ENCODE measurements at places on chromosomes 5 and 9. TPM values are rescaled to one million over a fixed set of nuclear protein-coding genes. Genes with fewer than 3 reads are reported as not detected.
A peak's percentile ranks its signal among the peaks of the same experiment; 100 is the strongest.

ENHO gene
- not detected for total RNA-seq

BTNL8 gene
- total RNA-seq = not detected

SCGB3A2 gene
- not detected for total RNA-seq

SLC28A3 gene
- 2.3 TPM for total RNA-seq

DDX4 gene
- total RNA-seq = not detected

SEMA5A gene
- 3.9 TPM for total RNA-seq

NUTM2F gene
- not detected for total RNA-seq

TTC16 gene
- total RNA-seq = not detected

LIX1 gene
- not detected for total RNA-seq

GOLPH3 gene
- 58.9 TPM for total RNA-seq

- DNase-seq = no peak
Observed at GRCh38 chr5:36459176-36460135, 146.9 kb upstream of the SLC1A3 start.

- no peak for DNase-seq
Observed at GRCh38 chr5:108196276-108196675, 185.6 kb downstream of the FBXL17 start.

DNA sequence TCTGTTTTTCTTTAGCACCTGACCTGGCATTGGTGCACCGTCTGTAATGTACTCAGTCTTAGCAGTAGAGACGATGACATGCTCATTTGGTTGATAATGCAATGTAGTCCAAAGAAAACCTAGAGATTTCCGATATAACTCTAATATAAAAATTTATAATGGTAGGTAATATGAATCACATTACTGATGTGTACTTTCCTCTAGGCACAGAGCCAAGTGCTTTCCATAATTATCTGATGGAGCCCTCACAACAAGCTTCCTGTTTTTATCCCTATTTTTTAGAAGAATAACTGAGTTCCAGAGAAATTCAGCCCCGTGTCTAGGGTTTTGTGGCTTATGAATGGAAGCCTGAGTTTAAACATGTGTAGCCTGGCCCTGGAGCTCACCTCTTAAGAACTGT lies 53.7 kb downstream of the KDM4C start:
- DNase-seq = no peak

DNA sequence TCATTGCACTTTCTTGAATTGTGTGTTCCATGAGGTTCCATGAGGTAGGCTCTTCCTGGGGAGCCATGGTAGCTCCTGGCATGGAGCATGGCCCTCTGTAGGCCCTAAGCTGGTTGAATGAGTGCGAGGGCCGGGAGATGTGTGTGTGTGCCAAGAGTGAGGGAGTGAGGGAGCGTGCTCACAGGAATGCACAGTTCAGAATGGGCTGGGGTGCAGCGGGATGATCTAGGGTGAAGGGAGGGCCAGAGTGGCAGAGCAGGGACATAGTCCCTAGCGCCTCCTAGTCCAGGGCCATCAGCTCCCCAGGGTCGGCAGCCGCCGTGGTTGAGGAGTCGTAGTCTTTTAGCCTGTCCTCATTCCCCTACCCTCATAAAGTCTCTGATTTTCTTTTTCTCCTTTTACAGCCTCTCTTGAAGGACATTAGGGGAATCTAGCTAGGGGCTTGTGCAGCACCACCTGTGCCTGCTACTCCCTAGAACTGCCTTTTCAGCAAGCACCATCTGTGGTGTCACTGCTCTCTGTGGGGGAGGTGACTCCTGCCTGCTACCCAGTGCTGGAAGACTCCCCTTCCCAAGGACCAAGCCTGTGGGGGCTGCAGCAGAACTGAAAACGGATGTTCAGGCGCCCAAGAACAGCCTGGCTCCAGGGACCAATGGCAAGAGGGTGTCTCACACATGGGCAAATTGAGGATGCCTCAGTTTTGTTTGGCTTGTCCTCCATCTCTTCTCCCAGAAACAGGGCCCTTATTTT lies 65.3 kb upstream of the PPARGC1B start:
- no peak for DNase-seq

- DNase-seq = no peak
Observed at GRCh38 chr5:176806137-176806536, 4.2 kb upstream of the UNC5A start.

DNA sequence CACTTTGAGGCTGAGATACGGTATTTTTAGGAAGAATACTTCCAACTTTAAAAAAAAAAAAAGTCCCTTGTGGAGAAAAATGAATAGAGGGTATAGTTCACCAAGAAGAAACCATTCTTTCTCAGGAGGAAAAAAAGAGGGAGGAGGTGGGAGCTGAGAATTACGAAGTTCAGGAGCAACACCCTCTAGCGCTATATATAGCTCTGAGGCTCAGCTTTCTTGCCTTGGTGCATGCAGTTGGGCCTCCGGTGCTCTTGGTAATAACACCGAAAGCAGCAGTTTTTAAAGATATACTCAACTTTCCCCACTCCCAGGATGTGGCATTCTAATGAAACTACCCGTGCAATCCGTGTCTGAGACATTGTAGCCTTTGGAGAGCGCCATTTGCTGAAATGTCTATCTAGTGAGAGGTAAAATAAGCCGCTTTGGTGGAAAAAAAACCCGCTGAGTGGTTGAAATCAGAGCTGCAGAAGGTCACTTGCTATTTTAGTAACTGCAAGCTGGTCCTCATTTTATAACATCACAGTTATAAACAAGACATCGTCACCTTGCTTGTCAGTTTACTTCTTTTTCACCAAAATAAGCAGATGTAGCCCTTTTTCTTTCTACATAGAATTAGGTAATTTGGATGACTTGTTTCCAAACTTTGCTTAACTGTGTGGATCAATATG lies 156.4 kb downstream of the RORB start:
- no peak for DNase-seq

- no peak for DNase-seq
Observed at GRCh38 chr9:91761362-91761761, 188.7 kb downstream of the ROR2 start.

DNA sequence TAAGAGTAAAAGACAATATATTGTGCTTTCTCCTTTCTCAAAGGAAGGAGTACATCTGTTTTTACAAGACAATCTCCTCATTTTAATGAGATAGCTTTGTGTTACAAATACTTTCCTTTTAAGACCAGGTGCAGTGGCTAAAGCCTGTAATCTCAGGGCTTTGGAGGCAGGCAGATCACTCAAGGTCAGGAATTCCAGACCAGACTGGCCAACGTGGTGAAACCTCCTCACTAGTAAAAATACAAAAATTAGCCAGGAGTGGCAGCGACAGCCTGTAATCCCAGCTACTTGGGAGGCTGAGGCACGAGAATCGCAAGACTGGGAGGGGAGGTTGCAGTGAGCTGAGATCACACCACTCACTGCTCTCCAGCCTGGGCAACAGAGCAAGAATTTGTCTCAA lies 11.8 kb downstream of the TMEM161B start:
- no peak for DNase-seq

DNA sequence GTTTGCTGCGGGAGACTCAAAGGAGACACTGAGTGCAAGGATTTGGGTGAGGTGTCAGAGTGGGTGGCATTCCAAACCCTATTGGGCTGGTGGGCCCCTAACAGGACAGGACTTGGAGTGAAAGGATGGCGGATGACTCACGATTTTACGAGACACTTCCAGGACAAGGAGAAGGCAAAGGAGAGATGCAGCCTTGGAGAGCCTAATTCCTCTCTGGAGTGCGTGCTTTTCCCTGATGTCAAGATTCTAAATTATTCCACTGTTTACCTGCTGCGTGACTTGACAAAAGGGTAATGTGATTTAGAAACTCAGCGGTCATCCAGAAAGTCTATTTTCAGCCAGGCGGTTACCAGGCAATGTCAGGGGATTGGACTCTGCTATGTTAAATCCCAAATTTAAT lies 41.6 kb upstream of the CD180 start:
- DNase-seq = no peak

DNA sequence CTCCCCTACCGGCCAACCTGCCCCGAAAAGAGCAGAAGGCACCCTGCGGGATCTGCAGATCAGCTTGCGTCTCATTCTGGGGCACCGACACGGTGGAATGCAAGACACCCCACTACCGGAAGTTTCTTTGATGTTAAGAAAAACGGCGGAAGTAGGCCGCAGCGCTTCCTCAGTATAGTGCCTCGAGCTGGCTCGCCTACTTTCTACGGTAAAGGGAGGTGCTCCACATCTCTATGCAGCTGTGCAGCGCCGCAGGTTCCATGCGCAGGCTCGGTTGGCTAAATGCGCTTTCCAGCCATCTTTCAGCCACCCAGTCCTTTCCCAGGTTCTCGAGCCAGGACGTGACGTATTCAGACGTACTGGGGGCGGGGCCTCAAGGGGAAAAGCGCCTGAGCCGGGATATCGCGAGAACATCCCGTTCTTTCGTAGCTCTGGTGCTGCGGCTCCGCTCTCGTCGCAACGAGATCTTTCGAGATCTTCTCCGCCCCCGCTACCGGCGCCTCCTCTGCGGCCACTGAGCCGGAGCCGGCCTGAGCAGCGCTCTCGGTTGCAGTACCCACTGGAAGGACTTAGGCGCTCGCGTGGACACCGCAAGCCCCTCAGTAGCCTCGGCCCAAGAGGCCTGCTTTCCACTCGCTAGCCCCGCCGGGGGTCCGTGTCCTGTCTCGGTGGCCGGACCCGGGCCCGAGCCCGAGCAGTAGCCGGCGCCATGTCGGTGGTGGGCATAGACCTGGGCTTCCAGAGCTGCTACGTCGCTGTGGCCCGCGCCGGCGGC lies at the start of gene HSPA4:
Gene HSPA4 (plus strand): TSS at position 472 of the 775 bp plus-strand sequence. CDS start 238 bp downstream, at position 710.
- peak; percentile 89 for DNase-seq

GRCh38 chr5:144378681-144379080 lies 208.0 kb downstream of the KCTD16 start:
- no peak for DNase-seq

- no peak for DNase-seq
Observed at GRCh38 chr5:40401284-40402006, 278.3 kb upstream of the PTGER4 start.

- DNase-seq = no peak
Observed at GRCh38 chr5:14006823-14007520, 62.5 kb upstream of the DNAH5 start.

DNA sequence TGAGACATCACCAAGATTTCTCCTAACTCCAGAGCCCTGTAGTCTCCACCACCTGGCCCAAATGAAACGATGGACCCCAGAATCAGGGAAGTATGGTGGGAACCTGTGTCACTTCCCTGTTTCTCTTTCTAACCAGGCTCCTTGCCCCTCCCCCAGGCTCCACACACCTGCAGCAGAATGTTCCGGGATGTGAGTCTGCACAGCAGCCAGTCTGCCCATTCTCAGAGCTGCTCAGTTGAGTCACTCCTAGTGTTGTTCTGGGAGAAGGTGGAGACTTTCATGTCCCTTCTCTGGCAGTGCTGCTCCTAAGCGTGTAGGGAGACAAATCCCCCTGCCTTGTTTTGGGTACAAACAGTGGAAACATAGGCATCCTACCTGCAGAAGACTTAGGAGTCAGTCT lies 76.0 kb upstream of the XPA start:
- DNase-seq = no peak

- no peak for DNase-seq
Observed at GRCh38 chr5:176608142-176608705, 1.7 kb downstream of the GPRIN1 start.

GRCh38 chr5:71384706-71385105 lies 70.7 kb upstream of the BDP1 start:
- DNase-seq = no peak

DNA sequence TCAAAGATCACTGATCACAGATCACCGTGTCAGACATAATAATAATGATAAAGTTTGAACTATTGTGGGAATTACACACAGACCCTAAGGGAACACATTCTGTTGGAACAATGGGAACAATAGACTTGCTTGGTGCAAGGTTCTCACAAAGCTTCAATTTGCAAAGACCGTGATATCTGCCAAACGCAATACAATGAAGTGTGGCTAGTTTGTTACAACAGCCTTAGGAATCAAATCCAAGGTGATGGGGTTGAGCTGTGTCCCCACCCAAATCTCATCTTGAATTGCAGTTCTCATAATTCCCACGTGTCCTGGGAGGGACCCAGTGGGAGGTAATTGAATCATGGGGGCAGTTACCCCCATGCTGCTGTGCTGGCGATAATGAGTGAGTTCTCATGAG lies 20.8 kb downstream of the KYAT1 start:
- DNase-seq = no peak

DNA sequence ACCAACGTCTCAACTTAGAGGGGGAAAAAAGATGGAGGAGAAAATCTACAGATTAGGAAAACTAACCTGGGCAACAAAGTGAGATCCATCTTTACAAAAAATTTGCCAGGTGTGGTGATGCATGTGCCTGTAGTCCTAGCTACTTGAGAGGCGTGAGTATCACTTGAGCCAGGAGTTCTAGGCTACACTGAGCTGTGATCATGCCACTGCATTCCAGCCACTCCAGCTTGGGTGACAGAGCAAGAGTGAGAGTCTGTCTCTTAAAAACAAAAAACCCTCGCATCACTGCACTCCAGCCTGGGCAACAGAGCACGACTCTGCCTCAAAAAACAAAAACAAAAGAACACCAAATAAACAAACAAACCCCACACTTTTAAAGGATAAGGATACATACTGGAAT lies 98.1 kb upstream of the NR5A1 start:
- no peak for DNase-seq

DNA sequence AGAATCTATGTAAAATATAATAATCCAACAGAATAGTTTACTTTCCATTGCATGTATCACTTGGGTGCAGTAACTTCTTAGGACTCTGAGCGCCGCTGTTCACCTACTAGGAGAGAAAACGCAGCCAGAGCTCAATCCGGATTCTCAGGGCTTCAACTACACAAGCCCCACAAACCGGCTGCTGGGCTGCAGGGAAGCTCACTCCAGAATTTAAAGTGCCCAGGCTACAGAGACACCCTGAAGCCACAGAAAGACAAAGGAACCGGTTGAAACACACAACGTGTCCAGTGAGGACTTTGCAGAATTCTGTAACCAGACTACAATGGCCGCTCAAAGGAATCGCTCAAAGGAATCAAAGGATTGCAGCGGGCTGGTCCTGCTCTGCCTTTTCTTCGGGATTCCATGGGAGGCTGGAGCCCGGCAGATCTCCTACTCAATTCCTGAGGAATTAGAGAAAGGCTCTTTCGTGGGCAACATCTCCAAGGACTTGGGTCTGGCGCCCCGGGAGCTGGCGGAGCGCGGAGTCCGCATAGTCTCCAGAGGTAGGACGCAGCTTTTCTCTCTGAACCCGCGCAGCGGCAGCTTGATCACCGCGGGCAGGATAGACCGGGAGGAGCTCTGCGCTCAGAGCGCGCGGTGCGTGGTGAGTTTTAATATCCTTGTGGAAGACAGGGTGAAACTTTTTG lies at the start of gene PCDHGA10:
Gene PCDHGA10 (plus strand): TSS at position 134 of the 686 bp plus-strand sequence. CDS start 189 bp downstream, at position 323.
- DNase-seq = no peak

- no peak for DNase-seq
Observed at GRCh38 chr5:61653807-61654580, 321.9 kb downstream of the ZSWIM6 start.

GRCh38 chr9:29044959-29045358 lies 1471.7 kb upstream of the C9orf72 start:
- no peak for DNase-seq

DNA sequence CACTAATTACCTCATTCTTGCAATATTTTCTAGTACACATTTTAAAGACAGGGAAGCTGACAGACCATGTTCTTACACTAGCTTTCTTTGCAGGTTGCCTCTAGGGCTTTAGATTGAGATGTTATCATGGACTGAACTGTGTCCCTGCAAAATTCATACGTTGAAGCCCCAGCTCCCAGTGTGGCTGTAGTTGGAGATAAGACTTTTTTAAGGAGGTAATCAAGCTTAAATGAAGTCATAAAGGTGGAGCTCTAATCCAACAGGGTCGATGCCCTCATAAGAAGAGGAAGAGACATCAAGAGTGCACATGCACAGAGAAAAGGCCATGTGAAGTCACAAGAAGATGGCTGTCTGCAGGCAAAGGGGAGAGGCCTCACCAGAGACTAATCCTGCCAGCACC lies 471.2 kb upstream of the ACTBL2 start:
- no peak for DNase-seq

- no peak for DNase-seq
Observed at GRCh38 chr9:99449726-99450125, 227.6 kb downstream of the SEC61B start.

All from esophagus squamous epithelium (tissue), 5 donors.